ENCODE measurements at places on chromosomes 12 and 14.

GRCh38 chr14:104390941-104391901 is 188.3 kb upstream of the C14orf180 start:
- no peak for DNase-seq

DNA sequence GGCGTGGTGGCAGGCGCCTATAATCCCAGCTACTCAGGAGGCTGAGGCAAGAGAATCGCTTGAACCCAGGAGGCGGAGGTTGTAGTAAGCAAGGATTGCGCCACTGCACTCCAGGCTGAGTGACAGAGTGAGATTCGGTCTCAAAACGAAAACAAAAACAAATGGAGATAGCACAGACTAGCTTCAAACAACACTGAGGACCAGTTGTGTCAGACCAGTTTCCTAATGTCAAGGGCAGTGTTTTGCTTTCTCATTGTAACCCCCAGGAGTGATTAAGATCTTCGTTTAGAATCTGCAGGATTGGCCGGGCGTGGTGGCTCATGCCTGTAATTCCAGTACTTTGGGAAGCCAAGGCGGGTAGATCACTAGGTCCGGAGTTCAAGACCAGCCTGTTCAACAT is 18.5 kb downstream of the RPGRIP1 start:
- no peak for DNase-seq

- no peak for DNase-seq
These were observed 18.0 kb upstream of the CTDSP2 start for GRCh38 chr12:57864442-57865083.

GRCh38 chr14:28163897-28164296 is 602.7 kb upstream of the FOXG1 start:
- no peak for DNase-seq

DNA sequence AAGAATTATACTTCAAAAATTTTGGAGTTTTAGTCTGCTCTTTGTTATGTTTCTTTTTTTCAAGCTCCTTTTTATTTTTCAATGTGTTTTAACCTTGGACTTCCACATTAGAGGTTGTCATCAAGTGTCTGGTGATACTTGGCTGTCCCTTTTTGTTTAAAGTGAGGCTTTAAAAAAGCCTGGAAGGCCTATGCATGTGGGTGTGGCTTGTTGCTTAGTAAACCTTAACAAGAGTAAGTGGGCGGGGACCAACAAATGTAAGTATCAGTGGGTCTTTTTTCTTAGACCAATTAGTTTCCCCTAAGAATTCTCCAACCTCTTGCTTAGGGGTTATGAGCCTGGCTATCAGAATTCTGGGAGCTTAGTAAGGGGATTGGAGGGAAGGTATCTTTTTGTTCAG is 26.4 kb downstream of the HCFC2 start:
- DNase-seq, result peak; percentile 9

All from NB4 (cell line).